ENCODE measurements at places on chromosomes 12 and 14. TPM values are rescaled to one million over a fixed set of nuclear protein-coding genes. Genes with fewer than 3 reads are reported as not detected.

DNA sequence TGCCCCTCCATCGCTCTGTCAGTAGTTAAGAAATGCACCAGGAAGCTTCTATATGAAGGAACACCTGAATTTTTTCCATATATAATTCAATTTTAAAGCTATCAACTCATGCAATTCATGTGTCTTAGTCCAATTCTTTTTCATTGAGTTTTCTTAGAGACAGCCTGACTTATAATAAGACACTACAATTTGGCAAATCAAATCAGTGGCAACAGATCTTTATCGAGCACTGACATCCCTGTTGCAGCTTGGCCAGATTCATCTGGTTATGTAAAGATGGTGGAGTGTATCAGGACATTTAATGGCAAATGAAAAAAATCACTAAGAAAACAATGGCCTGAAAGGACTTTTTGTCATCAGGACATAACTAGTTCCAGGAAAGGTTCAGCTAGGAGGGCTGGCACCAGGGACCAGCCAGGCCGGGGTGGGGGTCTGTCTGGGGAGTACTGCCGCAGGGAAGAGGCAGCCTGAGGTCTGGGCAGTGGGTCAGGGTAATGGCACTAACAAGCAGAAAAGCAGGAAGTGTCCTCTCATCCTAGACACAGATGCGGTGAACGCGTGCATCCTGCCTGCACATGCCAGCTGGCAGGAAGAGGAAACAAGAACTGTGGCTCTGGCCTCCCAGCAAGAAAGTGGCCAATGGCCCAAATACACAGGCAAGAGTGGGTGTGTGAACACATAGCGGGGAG is 100.5 kb upstream of the LMNTD1 start:
- no peak for DNase-seq

Gene AMN
- 51.2 TPM for total RNA-seq

Gene IKBIP
- 10.5 TPM for total RNA-seq

Gene IKZF4
- total RNA-seq: 0.47 TPM

DNA sequence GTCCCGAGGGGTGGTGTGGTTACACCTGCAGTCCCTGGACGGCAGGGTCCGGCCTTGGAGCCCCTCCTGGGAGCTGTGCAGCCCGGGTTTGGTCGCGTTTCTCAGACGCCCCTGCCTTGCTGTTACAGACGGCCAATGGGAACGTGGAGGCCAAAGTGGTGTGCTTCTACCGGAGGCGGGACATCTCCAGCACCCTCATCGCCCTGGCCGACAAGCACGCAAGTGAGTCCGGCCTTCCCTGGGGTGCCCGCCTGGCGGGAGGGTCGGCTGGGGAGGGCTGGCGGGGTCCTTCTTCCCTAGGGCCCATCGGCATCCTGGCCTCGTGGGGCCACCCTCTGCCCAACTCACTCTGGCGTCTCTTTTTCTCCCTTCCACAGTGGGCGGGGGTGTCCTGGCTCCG is 25.7 kb downstream of the MTA1 start:
- no peak for DNase-seq

Gene CD163
- 101 TPM for total RNA-seq

DNA sequence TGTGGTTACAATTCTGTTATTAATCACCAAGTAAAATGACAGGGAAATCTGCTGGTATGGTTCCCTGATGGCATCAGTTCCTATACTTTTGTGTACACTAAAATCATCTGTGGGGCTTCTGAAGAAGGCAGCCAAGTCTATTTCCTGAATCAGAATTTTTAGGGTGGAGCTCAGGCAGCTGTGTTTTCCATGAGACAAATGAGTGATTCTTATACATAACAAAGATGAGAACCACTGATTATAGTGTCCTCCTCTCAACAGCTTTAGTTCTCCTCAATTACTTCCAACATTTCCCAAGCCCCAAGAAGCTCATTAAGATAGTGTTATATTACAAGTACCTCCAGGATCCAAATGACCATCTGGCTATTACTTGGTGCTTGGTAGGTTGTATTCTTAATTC is 64.5 kb upstream of the USP44 start:
- no peak for DNase-seq

Gene LDHB
- total RNA-seq: 99.7 TPM

- DNase-seq: no peak
These were observed 633.6 kb downstream of the TMTC2 start for GRCh38 chr12:83320350-83320749.

DNA sequence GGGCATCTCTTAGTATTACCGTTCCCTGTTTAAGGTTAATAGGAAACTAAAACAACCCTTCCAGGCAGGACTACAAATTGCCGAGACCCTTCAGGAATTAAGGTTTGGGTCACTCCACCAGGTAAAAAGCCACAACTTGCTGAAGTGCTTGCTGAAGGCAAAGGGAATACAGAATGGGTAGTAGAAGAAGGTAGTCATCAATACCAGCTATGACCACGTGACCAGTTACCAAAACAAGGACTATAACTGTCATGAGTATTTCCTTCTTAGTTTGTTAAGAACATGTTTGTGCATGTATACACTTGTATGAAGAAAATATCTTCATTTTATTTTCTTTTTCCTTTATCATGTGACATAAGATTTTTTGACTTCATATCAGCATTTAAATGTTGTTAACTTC is 578.7 kb upstream of the FBXO33 start:
- DNase-seq: no peak

DNA sequence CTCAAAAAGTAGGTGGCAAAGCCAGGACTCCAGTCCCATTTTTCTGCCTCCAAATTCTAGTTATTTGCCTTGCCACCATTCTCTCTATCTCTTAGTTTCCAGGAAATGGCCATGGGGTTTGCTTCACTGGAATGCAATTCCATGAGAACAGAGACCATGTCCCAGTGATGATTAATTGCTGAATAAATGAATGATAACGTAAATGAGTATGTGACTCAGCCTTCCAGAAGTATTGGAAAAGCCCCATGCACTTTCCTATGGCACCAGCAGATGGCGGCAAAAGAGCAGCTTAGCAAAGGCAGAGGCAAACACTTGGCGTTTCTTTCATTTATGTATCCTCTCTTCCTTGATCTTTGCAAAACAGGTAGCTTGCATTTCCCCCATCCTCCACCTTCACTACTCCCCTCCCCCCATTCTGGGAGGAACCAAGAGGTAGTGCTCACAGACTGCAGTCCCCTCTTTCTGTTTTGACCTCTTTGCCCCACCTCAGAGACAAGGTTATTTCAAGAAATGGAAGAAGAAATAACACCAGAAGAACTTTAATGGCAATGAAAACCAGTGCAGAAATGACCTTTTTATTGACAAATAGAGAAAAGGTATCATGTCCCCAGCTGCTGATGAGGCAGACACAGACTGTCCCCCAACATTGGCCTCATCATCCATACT is 21.3 kb downstream of the TBX3 start:
- DNase-seq: peak; percentile 72

Gene PZP
- 0.05 TPM for total RNA-seq

DNA sequence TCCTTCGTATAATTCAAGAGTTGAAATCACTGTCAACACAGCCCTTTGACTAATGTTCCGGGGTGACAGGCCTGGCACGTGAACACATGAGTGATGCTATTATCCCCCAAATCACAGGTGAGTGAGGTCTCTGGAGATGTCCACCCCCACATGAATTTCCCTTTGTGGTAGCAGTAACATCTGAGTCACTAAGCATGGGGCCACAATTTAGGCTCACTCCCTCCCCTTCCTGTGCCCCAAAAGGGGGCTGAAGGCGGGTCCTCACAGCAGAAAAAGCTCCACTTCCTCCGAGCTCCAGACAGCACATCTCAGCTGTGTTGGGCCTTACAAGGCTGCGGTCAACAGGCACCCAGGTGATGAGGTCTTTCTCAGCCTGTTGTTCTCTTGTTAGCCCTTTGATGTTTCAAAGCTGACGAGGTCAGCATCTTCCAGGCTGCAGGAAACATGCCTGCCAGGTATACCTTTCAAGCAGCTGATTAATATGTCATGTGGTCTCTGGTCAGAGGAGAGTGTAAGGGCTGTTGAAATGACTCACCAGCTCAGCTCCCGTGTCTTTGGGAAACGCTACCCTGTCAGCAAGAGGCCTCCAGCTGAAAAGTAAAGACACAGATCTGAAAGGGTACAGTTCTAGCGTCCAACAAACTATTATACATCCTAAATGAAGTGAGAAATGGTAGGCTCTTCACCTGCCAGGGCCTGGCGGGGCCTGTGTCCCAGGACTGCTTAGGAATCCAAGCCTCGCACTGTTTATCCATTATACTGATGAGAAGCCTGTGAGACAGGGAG is 107.3 kb downstream of the ZFP36L1 start:
- DNase-seq: no peak

Gene ERBB3
- total RNA-seq: 69.0 TPM

GRCh38 chr14:99792551-99793212 is 531 bp upstream of the EML1 start:
- DNase-seq: no peak

DNA sequence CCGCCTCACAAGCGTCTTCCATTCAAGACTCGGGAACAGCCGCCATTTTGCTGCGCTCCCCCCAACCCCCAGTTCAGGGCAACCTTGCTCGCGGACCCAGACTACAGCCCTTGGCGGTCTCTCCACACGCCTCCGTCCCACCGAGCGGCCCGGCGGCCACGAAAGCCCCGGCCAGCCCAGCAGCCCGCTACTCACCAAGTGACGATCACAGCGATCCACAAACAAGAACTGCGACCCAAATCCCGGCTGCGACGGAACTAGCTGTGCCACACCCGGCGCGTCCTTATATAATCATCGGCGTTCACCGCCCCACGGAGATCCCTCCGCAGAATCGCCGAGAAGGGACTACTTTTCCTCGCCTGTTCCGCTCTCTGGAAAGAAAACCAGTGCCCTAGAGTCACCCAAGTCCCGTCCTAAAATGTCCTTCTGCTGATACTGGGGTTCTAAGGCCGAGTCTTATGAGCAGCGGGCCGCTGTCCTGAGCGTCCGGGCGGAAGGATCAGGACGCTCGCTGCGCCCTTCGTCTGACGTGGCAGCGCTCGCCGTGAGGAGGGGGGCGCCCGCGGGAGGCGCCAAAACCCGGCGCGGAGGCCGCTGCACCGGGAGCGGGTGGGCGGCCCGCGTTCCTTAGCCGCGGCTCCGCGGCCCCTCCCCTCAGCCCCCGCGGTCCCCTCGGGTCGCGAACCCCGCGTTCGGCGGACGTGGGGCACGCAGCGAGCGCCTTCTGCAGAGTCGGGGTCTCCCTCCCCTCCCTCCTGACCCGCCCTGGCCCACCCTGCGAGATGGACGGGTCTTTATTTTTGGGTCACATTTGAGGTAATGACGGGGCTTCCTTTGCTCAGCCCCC is at the start of gene UBC:
Gene UBC (minus strand): TSS at position 259 of the 847 bp plus-strand sequence. CDS start 879 bp downstream, outside the sequence.
- peak; percentile 93 for DNase-seq

GRCh38 chr12:559208-559905 is 99.6 kb downstream of the B4GALNT3 start:
- DNase-seq: no peak

DNA sequence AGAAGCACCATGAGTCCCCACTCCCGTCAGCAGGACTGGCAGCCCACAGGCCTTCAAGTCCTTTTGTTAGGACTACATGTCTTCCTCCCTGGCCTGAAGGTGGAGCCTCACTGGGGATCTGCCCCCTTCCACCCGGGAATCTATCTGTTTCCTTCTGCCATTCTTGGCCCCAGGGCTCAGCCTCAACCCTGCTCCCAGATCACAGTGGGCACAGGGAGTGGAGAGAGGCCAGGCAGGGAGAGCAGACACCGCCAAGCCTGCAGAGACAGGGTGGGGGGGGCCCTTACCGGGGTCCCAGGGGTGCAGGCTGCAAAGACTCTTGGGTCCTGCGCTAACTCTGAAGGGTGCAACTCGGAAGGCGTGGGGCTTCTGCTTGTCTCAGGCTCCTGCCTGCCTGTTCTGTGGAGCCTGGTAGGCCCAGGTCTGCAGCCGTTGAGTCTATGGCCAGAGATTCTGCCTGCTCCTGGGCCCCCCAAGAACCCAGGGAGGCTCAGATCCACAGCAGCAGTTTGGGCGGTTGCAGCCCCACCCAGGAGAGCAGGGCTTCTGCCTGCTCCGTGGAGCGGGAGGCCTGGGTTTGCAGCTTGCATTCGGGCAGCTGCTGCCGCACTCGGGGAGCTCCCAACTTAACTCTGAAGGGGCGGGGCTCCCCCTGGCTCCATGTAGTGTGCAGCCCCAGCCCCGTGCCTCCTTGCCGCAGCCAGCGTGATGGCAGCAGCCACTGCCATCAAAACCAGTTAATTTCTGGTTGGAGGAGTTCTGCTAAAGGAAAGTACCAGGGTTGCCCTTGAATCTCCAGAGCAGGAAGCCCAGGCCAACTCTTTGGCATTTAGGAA is 21.7 kb upstream of the PLBD1 start:
- DNase-seq: no peak

Gene OR8S1
- total RNA-seq: not detected

GRCh38 chr14:98138666-98139065 is 1133.3 kb downstream of the BCL11B start:
- DNase-seq: no peak

Gene SERPINA6
- total RNA-seq: 330 TPM
